ENCODE measurements at places on chromosomes 1 and 21.

- DNase-seq, result peak; percentile 30
These were observed 579.2 kb upstream of the ADGRL2 start for GRCh38 chr1:81221564-81221963.

- no peak for DNase-seq
These were observed 97.8 kb downstream of the EBNA1BP2 start for GRCh38 chr1:43074244-43074643.

DNA sequence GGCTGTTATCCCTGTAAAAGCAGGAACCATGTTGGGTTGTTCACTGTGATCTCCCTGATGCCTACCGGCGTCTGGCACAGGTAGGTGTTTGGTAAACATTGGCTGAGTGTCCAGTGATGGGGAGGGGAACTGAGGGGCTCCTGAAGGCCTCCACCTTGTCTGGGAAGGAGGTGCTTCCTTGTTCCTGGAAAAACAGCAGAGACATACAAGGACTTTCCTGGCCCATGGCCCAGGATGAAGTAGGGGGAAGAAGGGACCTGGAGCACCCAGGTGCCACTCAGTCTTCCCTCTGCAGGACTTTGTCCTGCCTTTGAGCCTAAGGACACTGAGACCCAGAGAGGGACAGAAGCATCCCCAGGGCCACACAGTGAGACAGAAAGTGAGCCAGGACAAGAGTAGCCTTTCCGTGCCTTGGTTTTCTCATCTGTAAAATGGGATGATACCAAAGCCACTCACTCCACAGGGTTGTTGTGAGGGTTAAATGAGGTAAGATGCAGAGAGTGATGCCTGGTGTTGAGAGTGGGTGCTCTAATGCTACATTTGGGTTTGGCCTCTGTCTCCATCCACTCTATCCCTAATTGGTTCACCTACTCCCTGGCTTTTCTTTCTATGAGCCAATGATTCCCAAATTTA lies 6.1 kb upstream of the HEYL start:
- no peak for DNase-seq

DNA sequence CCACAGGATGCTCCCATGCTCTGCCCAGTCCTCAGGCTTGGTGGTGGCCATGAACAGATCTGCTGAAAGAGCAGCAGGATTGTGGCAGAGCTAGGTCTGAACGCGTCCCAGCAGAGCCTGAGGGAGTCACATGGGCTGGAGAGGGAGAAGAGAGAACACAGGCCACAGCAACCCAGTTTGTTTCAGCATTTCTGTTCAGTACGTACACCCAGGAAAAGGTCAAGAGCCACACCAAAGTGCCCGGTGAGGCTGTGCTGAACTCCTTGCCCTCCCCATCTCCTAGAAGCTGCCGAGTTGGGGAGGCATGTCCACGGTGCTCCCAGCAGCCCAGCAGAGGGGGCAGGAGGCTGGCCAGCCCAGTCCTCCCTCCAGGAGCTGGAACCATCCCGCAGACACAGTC lies 5.5 kb downstream of the PKP1 start:
- no peak for DNase-seq

- DNase-seq, result peak; percentile 75
These were observed 56.4 kb downstream of the DIP2A start for GRCh38 chr21:46515109-46515508.

All from left cardiac atrium (tissue), 4 donors.